ENCODE measurements at places on chromosomes 5 and 9.

DNA sequence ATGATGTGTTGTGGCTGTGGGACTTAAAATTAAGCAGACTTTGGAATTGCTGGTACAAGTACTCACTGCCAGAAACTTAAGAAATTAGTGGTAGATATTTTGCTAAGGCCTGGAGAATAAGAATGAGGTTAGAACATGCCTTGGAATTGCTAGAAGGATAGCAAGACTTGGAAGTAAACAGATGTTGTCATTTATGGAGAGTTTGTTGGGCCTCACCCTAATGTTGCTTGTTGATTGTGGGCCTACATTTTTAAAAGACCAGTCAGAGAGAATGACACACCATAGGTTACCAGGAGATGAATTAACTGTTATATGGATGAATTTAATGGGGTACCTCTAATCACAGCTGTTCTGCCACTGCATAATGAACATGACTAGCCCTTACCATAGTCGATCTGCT, 120.1 kb upstream of the GAS1 start:
- DNase-seq, result no peak

GRCh38 chr9:22278426-22278825, 168.2 kb upstream of the DMRTA1 start:
- DNase-seq, result peak; percentile 4

DNA sequence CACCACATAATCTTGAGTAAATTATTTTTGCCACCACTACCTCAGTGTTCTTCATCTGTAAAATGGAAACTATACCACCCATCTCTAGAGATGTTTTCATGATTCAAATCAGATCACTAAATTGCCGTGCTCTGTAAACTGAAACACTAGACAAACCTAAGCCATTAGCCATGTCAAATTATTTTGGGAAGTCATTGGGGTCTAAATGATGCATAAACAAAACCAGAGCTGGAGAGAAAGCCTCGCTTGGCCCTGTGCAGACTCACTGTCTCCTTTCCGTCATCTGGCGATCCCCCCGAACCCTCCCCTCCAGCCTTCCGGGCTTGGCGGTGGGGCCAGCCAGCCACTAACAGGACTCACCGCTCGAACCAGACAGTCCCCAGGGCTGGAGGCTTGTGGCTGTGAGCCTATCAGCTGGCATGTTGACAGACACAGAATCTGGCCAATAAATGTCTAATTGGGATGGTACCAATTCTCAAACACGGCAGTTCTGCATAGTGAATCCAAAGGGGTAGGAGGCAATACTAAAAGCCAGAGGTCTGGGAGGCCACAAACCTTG, 256.5 kb downstream of the SEC61B start:
- no peak for DNase-seq

DNA sequence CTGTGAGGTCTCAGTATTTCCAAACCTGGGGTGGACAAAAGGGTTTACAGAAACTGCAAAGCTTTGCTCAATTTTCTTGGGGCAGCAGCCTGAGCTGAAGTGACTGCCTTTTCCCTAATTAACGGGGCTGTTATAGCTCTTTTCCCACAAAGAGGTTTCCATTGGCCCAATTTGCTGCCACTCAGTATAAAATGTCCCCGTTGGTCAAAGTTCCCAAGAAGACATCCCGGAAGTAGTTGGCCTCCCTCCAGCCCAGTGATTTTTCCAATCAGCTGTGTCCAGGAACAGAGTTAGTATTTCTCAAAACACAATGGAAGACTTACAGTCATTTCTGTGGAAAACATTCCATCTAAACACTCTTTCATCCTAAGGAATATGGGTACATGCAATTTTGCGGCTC, 643.6 kb downstream of the ACTL7B start:
- DNase-seq, result no peak

DNA sequence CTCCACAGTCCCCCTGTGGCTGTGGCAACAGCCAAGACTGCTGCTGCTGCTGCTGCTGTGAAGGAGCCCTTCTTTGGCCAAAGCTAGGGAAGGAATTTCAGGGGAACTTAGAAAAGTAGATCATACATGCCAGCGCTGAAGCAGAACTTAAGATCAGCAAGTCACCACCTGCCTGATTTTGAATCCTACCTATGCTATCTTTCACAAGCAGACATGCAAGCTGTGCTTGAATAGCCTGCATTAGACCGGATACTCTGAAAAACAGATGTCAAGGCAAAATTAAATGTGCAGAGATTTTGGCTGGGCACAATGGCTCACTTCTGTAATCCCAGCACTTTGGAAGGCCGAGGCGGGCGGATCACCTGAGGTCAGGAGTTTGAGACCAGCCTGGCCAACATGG, 99.3 kb upstream of the ZNF366 start:
- DNase-seq, result no peak

All from brain microvascular endothelial cell (primary cell).